ENCODE measurements at places on chromosomes 12 and 14.

GRCh38 chr12:5442251-5443006 lies 10.5 kb downstream of the NTF3 start:
- peak; percentile 27 for DNase-seq

DNA sequence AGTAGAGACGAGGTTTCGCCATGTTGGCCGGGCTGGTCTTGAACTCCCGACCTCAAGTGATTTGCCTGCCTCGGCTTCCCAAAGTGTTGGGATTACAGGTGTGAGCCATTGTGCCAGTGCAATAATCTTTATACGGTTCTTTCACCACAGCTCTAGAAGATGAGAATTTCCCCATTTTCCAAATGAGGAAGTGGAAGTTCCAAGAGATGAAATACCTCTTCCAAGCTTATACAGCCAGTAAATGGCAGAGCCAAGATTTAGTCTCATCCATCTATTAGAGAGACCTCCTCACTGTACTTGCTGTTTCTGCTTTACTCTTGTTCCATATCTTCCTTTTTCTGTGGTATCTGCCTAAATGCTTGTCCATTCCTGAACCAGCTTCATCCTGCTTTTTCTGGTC lies 3.1 kb upstream of the LMNTD1 start:
- no peak for DNase-seq

DNA sequence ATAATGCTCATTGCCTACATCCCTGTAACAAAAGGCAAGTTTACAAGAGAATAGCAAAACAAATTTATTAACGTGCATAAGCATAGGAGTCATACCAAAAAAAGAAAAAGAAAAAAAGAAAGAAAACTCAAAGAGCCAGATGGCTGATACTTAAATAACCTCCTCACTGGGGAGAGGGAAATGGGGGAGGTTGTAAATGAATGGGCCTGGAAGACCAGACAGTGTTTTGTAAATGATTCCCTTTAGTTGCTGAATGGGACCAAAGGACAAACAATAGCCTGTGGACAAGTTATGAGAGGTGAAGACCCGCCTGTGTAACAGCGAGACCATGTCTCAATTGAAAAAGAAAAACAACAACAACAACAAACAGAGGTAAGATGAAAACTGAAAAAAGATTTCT lies 35.3 kb downstream of the CAPS2 start:
- DNase-seq: no peak

- DNase-seq: no peak
Measured at GRCh38 chr12:13680916-13681315, 300.5 kb downstream of the GRIN2B start.

DNA sequence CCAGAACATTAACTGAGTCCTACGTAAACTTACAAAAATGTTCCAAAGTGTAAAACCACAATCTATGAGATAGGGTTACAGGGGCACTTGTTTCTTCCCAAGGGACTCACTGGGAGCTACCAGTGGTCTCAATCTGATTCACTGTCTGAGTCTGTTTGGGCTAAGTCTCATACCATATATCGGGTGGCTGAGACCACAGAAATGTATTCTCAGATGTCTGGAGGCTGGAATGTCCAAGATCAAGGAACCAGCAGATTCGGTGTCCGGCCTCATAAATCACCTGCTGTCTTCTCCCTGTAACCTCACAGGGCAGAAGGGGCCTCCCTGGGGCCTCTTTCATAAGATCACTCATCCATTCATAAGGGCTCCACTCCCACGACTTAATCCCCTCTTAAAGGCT lies 616.3 kb upstream of the TMEM132C start:
- no peak for DNase-seq

DNA sequence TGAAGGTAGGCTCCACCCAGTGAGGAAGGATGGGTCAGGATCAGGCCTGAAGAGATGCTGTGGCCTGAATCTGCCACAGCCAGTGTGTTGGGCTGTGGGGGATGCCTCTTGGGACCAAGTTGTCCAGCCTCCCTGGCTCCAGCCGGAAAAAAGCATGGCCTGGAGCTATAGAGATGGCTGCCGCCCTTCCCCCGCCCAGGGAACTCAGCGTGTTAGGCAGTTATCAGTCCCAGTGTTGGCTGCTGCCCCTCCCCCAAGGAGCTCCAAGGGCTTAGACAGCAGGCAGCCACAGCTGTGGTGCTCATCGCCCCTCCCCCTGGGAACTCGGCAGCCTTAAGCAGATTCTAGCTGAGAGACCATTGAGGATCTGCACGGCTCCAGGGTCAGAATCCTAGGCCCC lies 158.0 kb downstream of the CAPZA3 start:
- DNase-seq: no peak

DNA sequence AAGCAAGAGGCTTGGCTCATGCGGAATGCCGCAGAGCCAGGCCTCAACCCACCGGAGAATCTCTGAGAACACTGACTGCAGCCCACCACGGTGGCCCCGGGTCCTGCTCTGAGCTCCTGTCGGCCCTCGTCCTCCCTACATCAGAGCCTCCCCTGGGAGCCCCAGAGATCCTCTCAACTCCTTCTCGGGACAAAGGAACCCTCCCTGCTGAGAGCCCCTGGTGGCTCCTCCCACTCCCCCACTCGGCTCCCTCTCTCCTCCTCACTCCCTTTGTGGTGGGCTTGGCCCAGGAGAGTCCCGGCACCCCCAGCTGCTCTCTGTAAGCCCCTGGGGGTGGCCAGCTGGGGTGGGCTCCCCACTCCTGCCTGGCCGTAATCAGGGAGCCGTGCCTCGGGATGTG lies 11.1 kb upstream of the INF2 start:
- DNase-seq: no peak

GRCh38 chr12:52942901-52943181 lies 6.1 kb upstream of the KRT18 start:
- DNase-seq: peak; percentile 24

GRCh38 chr12:124684496-124684895 lies 117.1 kb upstream of the NCOR2 start:
- DNase-seq: no peak

GRCh38 chr12:56469007-56469930 lies 891 bp downstream of the SPRYD4 start:
- DNase-seq: no peak

Data from NCI-H526 (cell line).